ENCODE measurements at places on chromosomes 6 and 20.

DNA sequence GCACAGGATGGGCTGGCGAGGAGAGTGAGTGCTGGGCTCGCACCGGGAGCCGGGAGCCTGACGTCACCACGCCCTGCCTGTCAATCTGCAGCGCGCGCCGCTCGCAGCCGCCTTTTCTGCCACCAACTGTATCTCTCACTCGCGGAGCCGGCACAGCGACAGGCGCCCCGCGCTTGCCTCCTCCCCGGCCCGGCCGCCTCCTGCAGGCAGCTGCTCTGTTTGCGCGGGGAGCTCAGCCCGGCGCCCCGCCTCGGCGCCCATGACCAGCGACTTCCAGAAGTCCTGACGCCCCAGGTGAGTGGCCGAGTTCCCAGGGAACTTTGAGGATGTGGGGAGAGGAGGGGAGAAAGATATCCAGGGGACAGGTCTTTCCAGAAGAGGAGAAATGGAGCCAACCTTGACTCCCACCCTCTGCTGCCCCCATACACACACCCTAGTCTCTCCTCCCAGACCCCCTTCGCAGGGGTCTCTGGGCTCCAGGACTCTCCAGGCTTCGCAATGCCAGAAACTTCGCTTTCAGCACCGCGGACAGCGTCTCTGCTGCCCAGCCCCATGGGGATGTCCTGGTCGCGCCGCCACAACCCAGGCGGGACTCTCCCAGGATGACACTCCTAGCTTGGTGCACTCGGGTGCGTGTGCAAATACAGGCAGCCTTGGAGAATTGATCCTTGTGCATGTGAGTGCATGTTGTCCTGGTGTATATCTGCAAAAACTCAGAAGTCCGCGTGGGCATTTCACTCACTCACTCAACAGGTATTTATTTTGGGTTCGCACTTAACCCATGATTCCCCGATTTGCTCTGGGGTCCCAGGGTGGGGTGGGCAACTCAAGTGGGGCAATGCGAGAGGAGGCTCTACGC is at the start of gene GPR6:
Gene GPR6, plus strand, starts transcription at position 138 of the 859 bp plus-strand sequence. CDS start 802 bp downstream, outside the sequence.
- no peak for DNase-seq

- DNase-seq = no peak
These were observed 40.4 kb downstream of the UNC5CL start for GRCh38 chr6:40998661-40999060.

- DNase-seq = peak; percentile 43
These were observed 368.9 kb downstream of the LAMA2 start for GRCh38 chr6:129251669-129252376.

DNA sequence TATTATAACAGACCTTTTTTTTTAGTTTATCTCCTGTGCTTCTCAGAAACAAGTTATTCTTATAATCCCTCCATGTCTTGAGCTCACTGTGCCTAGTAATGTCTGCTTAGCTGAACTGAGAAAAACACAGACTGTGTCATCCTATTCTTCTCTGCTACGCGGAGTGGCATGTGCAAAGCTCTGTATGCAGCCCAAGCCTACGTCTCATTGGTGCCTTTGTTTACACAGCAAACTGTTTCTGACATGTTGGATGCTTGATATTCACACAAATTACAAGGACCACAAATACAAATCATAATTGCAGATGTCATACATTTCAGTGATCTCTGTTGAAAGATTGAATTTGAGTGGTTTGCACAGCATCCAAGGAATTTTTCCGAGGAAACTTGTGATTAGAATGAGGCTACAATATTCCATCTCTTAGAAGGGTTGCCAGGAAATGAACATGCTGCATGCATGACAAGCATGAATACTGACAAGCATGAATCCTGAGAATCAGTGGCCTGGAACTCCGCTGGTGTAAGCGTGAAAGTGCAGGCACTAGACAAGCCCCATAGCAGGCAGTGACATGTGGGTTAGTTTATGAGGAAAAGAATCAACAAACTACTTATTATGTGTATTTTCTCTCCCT is 128.4 kb upstream of the SGK1 start:
- DNase-seq = no peak

GRCh38 chr20:25194333-25194972 is 1.1 kb upstream of the ENTPD6 start:
- no peak for DNase-seq

GRCh38 chr6:7811441-7811840 is 85.5 kb downstream of the BMP6 start:
- DNase-seq = no peak

GRCh38 chr20:10539818-10540553 is 104.9 kb downstream of the SLX4IP start:
- no peak for DNase-seq

DNA sequence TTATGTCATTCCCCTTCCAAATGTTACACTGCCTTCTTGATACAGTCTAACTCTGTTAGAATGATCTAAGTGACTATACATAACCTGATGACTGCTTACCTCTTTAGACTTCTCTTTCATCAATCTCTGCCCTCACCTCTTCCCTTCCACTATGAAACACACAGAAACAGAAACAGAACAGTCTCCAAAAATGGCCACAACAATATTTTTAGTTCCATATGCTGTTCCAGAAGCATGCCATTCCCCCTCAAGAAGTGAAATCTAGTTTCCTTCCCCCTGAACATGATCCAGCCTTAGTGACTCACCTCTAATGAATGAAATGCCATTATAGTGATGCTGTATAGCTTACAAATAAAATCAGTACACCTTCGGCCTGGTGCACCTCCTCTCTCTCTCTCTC is 229.3 kb upstream of the TENT5A start:
- no peak for DNase-seq

DNA sequence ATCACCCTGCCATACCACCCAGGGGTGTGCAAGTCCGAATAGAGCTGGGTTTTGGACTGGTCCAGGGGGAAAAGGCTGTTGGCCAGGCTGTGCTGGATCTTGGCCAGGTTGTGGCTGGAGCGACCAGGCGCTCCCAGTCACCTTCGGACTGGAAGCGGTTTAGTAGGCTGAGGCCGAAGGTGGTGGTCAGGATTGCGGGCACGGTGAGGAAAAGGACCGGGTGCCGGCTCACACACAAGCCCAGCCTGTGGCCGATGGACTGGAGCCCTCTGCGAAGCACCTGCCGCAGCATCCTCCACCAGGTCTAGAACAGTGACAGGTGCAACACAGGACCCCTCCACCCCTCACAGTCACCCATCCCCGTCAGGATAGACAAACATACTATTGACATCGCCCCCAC is 590.6 kb upstream of the PTCHD4 start:
- DNase-seq = no peak

- DNase-seq = no peak
These were observed 7.4 kb upstream of the TJAP1 start for GRCh38 chr6:43469947-43470346.

GRCh38 chr6:30214657-30214982 is 1.4 kb upstream of the TRIM26 start:
- DNase-seq = no peak

DNA sequence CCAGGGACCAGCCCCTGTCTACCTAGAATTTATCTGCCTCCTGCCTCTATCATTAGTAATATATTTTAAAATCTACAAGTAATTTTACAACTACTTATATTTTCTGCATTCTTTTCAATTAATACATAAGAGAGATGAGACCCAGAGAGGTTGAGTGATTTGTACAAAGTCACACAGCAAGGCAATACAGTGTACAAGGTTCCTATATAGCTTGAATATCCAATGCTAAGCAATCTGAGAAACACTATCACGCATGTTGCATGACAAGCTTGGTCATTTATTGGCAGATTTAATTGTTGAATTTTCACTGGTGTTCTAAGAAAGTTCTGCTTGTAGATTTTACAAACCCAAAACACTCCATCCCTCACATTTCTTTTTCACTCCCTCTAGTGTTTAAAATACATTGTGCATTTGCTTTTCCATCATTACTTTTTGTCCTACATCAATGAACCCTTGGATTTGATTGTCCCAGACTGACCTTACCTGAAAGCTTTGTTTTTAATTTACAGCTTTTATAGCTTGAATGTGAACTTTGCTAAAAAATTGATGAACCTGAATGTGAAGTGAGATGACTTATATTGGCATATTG is 520.9 kb upstream of the CITED2 start:
- no peak for DNase-seq

GRCh38 chr20:56229812-56230211 is 18.7 kb upstream of the MC3R start:
- no peak for DNase-seq

DNA sequence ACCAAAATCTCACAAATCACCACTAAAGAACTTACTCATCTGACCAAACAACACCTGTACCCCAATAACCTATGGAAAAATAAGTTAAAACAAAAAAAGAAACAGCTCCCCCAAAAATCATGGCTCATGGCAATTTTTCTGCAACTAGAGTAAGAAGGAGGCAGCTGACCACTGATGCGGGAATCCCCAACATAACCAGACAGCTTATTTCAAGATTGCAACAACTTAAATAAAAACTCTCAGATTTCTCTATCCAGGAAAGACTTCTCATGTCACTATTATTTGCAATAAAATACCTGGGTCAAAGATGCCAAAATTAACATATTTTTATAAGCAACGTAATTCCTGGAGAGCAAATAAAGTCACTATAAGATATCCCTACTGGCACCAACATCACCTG is 128.1 kb upstream of the LY86 start:
- no peak for DNase-seq

GRCh38 chr6:151716526-151716932 is 91.0 kb upstream of the ESR1 start:
- no peak for DNase-seq

DNA sequence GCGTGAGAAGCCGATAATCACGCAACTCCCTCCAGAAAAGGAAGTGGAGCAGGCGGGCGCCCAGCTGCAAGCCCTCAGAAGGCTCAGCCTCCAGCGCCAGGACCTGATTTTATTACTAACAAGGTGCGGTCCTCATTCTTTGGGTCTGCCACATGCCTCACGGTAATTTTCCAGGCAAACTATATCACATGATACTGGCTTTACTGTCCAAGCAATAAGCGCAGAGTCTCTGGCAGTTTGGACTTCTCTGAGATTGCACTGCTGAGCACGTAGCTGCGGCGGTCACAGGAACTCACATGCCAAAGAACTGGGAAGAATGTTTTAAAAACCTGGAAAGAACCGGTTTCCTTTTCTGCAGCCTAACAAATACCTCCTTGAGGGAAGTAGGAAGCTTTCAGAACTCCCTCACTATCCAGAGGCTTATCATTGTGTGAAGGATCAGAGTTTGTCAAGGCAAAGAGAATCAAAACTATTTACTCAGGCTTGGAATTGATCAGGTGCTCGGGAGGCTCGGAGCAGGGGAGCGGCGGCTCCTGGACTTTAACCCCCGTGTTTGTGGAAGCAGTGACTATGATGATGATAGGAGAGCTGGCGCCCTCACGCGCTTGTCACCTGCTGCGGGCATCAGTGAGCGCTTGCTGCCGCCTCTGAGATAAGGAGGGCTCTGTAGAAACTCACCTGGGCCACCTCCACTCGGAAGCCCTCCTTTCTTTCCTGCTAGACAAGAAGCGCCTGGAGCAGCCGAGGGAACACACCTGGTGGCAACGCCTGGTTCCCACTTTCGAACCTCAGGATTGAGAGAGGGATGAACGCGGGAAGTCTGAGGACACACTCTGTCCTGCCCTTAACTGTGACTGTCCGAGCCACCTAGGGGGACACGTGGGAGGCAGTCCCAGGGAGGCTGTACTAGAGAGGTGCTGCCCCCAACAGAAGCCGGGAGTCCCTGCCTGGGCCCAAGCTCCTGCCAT is 27.2 kb upstream of the SYNJ2 start:
- no peak for DNase-seq

- DNase-seq = no peak
These were observed 247.8 kb upstream of the ZFP64 start for GRCh38 chr20:52439375-52439774.

- DNase-seq = no peak
These were observed 7.5 kb downstream of the HMGN4 start for GRCh38 chr6:26545627-26546026.

GRCh38 chr20:13744352-13744751 is 40.4 kb downstream of the ESF1 start:
- no peak for DNase-seq
